ENCODE measurements at places on chromosomes 13 and 19.
A peak's percentile ranks its signal among the peaks of the same experiment; 100 is the strongest.

DNA sequence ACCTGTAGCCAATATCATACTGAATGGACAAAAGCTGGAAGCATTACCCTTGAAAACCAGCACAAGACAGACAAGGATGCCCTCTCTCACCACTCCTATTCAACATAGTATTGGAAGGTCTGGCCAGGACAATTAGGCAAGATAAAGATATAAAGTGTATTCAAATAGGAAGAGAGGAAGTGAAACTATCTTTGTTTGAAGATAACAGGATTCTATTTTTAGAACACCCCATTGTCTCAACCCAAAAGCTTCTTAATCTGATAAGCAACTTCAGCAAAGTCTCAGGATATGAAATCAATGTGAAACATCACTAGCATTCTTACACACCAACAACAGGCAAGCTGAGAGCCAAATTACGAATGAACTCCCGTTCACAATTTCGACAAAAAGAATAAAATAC, 17.8 kb upstream of the CCNA1 start:
- DNase-seq = no peak

GRCh38 chr13:30832377-30832776, 73.7 kb upstream of the MEDAG start:
- DNase-seq = no peak

DNA sequence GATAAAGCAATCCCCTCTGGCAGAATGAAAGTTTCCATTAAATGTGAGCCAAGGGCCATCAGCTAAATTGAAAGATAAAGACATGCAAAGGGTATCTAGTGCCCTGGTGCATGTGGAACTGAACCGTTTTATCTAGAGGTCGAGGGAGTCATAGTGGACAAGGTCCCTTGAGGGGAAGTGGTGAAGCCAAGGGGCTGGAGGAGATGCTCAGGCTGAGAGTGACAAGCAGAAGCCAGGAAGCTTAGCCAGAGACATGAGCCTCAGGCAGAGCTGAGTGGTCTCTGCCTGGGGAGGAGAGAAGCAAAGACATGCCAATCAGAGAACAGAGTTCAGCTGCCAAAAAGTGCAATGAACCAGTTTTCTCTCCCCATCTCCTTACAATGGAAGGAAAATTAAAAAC, 68.1 kb upstream of the SLC10A2 start:
- DNase-seq = no peak

DNA sequence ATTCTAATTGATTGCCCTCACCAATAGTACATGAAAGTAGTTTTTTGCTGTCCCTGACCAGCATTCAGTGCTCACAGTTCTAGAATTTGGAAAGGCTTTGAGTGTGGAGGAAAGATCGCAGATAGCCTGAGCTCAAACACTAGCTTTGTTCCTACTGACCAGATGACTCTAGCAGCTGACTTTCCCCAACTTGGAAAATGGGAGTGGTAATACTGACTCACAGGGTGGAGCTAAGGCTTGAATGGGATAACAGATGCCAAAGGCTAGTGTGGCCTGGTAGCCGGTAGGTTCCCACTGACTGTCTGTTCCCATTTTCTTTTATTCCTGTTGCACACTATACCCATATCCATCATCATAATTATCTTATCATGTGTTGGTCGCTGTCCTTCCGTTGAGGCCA, 3.7 kb downstream of the ZSCAN22 start:
- DNase-seq = peak; percentile 95

DNA sequence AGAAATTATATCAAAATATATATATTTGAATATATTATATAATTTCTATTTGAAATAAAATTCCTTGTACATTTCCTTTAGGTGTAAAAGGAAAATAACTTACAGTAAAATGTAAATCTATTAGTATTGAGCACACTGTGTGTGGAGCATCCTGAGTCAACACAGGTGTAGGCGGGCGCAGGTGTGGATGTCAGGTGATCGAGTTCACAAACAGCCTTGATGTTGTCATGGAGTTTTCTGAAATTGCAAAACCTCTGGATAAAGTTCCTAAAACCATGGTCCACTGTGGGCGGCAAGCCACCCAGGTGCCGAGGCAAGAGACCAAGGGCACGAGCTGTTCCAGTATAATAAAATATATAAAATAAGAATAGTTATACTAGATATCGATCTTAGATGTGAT, 27.7 kb upstream of the MCF2L start:
- no peak for DNase-seq

DNA sequence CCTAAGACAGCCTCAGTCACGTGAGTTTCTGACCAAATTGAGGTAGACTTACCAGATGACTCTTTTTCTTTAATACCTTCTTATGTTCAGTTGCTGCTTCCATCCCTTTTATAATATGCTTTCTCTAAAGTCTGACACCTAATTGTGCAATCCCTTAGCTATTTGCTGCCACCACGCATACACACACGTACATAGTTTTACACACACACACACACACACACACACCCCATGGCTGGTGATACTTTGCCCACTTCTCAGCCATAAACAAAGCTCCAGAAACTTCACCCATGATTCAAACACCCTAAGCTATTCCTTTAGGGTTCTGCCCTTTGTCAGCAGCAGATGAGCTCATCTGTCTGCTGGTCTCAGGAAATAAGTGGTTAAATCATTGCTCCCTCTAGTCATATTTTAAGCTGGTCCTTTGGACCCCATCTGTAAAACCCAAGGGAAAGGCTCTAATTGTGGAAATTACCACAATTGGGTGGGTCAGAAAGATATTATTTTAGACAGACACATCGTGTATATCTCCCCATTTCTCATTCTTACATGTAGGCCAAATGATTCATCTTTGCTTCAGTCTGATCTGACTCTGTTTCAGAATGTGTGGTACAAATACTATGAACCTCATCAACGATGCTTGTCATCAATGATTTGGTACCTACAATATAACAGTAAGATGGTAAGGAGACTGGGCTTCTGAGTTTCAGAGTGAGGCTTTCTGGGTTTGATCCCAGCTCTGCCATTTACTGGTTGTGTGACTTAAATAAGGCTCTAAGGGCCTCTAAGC, 69.2 kb downstream of the NALCN start:
- no peak for DNase-seq

- no peak for DNase-seq
Observed at GRCh38 chr13:45412274-45413049, 5.7 kb downstream of the SLC25A30 start.

DNA sequence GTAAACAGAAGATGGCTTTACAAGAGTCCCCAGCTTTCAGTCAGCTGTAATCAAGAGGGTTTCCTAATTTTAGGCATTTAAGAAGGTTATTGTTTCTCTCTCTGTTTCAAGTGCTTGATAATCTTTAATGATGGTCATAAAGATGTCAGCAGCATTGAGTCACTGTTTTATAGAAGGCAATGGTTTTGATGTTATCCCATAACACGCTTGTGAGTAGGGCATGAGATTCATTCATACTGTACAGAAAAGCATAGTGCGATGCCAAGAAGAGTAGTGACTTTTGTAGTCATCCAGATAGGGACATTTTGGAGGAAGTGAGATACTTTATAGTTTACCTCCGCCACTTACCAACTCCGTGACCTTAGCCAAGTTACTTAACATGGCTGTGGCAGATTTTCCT, 364.2 kb upstream of the SLC10A2 start:
- DNase-seq = no peak

GRCh38 chr13:93173654-93174053, 53.0 kb upstream of the GPC6 start:
- DNase-seq = no peak

- no peak for DNase-seq
Observed at GRCh38 chr19:46241626-46242025, 12.1 kb downstream of the IGFL1 start.

DNA sequence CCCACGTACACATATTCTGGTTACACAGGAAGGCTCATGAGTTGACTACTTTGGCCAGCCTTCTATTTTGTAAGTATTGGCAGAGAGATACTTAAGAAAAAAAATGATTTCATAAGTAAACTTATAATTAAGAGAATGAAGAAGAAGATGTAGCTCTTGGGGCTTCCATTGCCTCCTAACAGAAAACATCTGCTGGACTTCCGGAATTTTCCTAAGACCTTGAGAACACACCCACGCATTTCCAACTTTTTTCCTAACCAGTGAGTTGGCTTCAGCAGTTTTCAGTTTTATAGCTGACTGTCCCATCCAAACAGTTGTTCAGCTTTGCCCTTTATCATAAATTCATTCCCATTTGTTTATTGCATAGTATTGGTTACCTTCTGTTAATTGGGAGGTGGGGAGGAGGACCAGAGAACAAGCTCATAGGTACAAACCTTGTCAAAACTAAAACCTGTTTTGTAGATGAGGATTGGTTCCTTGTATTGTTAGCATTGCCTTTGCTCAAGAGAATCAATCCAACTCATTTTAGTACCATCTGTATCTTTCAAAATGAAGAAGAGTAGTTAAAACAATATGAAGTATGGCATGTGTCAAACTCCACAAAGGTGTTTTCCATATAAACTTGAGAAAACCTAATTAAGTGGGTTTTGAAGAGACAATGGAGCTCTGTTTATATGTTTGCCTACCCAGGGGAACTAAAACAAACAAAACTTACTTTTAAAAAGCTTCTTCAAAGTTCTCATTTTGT, 93.9 kb downstream of the COL4A2 start:
- no peak for DNase-seq

DNA sequence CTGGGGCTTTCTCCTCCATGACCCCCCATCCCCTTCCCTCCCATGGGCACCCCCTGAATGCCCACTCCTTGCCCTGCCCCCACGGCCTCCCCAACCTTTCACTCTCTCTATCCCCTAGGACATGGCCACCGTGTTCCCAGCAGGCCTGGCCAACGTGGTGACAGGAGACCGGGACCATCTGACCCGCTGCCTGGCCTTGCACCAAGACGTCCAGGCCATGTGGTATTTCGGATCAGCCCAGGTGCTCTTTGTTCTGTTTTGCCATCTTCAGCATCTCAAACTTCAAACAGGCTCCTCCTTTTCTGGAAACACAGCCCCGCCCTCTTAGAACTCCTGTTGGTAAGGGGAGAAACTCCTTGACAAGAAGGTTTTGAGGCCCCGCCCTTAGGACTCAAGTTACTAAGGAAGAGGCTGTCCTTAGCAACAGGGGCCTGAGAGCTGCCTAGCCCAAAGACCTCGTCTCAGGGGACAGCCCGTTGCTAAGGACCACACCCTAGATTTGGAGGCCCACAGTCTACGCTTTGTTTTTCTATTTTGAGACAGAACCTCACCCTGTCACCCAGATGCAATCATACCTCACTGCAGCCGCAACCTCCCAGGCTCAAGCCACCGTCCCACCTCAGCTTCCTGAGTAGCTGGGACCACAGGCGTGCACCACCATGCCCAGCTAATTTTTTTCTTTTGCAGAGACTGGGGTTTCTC, 5.1 kb upstream of the FLT3LG start:
- DNase-seq = no peak

DNA sequence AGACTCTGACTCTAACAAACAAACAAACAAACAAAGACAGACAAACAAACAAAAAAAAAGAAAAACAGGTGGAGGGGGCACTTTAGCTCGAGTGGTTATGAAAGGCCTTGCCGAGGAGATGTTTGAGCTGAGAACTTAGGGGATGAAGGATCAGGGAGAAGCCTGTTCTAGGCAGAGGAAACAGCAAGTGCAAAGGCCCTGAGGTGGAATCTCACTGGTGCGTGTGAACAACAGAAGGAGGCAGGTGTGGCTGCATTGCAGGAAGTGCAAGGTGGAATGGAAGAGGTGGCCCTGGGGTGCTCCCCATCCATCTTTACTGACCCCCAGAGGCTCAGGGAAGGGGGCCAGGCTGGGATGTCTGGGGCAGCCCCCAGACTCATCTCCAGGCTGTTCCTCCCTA, 41.9 kb downstream of the CYP4F22 start:
- no peak for DNase-seq

- no peak for DNase-seq
Observed at GRCh38 chr19:2433854-2434253, 6.5 kb upstream of the TIMM13 start.

DNA sequence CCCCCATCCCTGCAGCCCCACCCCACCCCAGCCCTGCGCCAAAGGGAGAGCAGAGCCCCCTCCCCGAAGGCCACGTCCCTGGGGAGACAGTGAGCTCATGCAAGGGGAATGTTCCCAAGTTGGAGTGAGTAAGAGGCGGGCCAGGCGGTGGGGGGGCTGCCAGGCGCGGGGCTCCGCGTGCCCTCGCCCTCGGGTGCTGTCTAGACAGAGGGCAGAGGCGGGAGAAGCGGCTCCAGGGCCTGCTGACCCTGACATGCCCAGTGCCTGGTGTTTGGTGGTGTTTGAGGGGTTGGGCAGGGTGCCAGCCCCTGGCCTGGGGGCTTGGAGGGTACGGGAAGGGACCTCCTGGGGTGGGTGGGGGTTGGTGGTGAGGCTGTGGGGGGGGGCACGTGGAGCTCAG, 1.0 kb downstream of the FSTL3 start:
- DNase-seq = no peak

DNA sequence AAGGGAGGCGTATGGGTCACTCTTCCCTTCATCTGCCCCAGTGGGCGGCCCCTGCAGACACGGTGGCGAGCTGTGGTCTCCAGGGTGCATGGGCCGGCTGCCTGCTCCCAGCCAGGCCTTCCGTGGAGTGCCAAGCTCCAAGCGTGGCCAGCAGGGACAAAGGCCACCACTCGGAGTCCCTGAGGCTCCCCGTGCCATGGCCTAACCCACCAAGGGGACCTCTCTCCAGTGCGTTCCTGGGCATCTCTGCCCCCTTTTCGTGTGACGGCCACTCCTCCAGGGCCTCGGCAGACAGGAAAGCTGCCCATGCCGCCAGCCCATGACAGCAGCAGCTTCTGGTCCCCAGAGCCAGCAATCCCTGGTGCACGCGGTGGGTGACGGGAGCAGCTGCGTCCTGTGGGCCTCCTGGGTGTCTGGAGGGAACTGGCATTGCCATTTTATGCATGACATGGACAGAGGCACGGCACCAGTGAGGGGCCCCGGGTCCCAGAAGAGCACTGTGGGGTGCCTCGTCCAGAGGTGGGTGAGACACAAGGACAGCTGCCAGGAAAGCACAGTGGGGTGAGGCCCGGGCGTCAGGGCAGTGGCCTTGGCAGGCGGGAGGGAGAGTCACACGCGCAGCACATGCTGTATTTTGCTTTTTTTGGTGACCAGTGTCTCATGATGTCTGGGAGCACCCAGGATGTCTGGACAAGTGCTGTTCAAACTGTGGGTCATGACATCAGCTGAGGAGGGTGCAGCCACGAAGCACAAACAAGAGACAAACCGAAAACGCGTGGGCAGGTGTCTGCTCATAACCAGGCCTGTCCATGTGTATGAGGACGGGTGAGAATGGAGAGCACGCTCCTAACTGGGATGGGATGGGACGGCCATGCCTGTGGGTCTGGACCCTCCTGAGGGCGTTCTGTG, 32.3 kb downstream of the CEBPG start:
- peak; percentile 59 for DNase-seq

GRCh38 chr19:50557009-50557613, 11.1 kb downstream of the LRRC4B start:
- DNase-seq = no peak

Data from globus pallidus (tissue), 1 donor.